ENCODE measurements at places on chromosomes 3 and 15.

DNA sequence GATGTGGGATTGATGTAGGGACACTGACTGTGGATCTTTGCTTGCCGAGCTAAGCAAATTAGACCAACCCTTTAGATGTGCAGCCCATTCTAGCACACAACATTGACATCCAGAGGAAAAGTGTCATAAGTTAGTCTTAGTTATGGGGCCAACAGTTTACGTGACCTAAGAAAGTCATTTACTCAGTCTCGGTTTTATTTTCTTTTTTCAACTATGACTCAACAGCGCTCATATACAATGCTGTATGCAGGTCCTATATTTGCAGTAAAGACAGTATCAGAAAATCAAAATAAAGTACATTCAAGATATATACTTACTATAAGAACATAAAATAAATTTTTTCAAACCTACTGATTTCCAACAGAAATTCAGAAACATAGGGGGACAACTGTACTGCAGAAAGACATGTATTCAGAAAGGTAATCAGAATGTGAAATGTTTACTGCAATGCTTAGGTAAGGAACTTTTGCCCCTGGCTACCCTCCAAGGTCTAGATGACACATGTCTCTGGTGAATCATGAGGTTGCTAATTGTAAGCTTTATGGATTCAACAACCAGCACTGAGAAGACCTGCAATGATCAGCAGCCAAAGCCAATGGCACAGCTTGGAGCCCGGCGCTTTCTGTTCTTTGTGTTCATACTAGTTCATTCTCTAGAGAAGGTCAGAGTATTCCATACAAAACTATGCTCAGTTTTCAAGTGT is 317.5 kb upstream of the CNTN6 start:
- no peak for DNase-seq

DNA sequence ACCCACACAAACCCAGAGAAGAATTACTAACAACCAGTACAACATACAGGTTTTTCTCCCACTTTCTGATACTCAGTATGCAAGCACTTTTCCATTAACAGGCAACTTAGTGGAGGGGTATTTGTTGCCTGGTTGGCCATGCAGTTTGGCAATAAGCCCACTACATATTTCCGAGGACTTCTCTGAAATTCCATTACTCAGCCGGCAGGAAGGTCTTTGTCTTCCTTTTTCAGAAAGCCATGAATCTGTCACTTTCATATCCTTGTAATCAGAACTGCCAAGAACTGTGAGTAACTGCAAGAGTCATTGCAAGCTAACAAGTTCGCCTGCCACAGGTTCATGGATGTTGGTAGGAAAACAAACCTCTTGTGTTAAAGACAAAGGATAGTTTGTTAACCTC is 422.3 kb upstream of the ROBO1 start:
- no peak for DNase-seq

- no peak for DNase-seq
These were observed 60.8 kb upstream of the GALNT15 start for GRCh38 chr3:16113704-16114103.

DNA sequence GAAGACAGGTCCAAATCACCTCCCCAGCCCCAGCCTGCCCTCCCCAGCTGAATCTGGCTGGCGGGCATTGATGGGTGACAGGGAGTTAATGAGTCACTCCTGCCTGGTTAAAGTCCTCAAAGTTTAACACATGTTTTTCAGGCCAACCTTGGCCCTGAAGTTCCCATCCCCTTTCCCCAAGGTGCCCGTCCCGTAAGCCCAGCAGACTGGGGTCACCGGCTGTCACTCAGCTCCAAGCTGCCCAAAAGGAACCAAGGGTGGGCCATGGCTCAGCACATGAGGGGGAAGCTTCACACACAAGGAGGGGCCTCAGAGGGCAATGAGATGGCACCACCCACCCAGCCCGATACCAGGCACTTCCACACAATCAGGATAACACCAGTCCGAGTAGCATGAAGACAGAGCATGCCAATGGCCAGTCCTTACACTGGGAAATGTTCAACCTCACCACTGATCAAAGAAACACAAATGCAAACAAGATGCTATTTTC is 10.2 kb upstream of the KLF15 start:
- DNase-seq, result no peak

DNA sequence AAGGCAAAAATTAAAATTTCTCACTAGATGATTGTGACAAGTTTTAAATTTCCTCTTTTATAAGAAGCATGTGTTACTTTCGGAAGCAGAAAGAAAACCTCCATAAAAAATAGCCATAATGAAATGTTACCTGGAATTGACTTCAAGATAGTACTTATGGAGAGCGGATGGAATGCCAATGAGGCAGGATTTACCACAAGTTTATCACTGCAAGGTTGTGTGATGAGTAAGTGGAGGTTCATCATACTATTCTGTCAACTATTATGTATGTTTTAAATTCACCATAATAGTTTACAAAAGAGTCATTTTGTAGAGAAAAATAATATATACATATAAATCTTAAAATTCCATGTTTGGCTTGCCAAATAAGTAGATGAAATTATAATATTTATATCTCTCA is 230.3 kb downstream of the SCAPER start:
- no peak for DNase-seq

DNA sequence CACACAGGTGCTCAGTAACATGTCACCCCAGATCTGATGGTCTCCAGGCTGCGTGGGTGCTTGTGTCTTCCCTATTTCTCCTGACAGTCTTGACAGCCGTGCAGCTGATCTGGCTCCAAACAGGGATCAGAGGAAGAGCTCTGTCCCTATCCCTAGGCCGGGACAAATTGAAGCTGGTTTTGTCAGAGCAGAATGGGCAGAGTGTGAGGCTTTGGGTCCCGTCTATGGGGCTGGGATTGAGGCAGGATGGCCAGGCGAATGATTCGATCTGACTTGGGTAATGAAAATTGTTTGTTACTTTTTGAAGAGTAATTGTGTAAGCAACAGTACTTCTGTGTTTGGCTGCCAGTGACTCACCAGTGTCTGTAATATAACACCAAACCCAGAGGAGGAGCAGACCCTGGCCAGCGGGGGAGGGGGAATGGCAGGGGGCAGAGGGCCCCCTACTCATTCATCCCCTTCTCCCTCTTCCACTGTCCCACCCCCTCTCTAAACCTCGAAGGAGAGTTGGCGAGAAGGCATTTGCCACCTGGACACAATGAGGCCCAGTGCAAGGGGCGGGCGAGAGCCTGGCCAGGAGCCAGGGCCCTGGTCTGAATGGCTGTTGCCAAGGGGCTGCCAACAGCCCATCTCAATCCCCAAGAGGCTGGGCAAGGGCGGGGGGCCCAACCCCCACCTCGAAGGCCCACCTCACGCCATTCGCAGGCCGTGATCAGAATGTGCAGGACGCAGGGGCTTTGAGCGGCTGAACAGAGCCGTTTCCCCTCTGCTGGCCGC is 4.9 kb upstream of the MAGEF1 start:
- no peak for DNase-seq

GRCh38 chr15:99169769-99170311 is 65.0 kb downstream of the SYNM start:
- no peak for DNase-seq

- no peak for DNase-seq
These were observed 212.2 kb upstream of the LRRN1 start for GRCh38 chr3:3586843-3587646.

DNA sequence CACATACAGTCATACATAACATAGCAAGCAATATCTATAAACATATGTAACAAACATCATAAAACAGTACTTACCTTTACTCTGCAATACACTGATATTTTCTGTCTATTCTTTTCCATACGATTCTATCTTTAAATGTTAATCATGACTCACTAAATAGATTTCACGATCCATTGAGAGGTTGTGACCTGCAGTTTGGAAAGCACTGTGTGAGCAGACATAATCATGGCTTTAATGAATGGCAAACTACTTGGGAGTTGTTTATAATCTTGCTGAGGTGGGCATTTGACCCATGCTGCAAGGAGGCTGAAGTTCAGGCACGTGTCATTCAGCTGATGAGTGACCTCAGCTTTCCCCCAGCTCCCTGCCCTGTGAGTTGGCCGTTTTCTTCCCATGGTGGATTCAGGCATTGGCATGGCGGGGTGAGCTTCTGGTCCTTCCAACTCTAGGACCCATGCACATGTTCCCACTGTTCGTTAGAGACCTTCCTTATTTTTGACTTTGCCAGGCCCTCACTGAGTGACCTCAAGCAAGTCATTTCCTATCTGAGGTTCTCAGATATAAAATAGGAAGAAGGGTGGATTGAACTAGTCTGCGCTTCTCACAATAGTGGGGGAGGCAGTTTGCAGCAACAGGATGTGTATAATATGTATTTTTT is 41.7 kb downstream of the PAQR5 start:
- no peak for DNase-seq
